ENCODE measurements at places on chromosomes 11 and 22.

- no peak for DNase-seq
These were observed 141.9 kb upstream of the SEZ6L start for GRCh38 chr22:26027341-26027740.

GRCh38 chr11:7543302-7543701 is 29.5 kb downstream of the PPFIBP2 start:
- no peak for DNase-seq

GRCh38 chr22:32185821-32186220 is 19.1 kb downstream of the RFPL2 start:
- no peak for DNase-seq

- no peak for DNase-seq
These were observed 518 bp upstream of the GALNT18 start for GRCh38 chr11:11622340-11622706.

DNA sequence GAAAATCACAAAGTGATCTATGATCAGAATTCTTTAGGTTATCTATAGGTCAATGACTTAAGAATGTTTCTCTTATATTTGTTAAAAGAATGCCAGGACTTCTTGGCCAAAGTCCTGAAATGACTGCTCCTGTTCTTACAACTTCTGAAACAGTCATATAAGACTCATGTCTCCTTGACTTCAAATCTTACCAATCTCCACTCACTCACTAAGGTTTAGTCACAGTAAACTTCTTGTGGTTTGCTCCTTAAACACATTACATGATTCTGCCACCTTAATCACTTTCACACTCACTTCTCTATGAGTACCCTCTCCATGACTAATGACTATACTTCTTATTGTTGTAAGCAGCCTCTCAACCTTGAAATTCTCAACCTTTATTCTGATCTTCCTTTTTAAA is 648.7 kb upstream of the CCDC179 start:
- DNase-seq, result no peak
